DMS79 treated with DMSO at 0.1 percent for 48 hours (cell line): ENCODE measurements at places on chromosomes 7 and 10.

DNA sequence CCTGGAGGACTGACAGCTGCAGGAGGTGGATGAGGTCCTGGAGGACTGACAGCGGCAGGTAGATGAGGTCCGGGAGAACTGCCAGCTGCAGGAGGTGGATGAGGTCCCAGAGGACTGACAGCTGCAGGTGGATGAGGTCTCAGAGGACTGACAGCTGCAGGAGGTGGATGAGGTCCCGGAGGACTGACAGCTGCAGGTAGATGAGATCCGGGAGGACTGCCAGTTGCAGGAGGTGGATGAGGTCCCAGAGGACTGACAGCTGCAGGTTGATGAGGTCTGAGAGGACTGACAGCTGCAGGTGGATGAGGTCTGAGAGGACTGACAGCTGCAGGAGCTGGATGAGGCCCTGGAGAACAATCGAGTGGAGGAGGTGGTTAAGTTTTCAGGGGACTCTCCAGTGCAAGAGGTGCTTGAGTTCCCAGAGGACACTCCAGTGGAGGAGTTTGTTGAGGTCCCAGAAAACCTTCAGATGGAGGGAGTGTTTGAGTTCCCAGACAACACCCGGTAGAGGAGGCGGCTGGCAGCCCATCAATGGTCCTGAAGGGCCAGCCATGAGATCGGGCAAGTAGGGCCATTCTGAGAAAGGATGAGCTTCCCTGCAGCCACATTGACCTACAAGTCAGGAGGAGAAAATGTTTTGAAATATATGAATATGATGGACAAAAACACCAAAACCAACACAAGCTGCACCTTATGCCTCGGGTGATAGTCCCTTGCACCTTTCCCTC lies 4.7 kb upstream of the EIF5AL1 start:
- peak; percentile 15 for DNase-seq

DNA sequence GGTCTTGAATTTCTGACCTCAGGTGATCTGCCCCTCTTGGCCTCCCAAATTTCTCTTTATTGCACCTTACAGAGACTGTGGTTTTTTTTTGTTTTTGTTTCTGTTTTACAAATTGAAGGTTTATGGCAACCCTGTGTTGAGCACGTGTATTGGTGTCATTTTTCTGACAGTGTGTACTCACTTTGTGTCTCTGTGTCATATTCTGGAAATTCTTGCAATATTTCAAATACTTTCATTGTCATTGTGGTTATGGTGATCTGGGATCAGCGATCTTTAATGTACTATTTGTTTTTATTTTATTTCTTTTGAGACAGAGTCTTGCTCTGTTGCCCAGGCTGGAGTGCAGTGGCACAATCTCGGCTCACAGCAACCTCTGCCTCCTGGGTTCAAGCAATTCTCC lies 89.8 kb downstream of the PRTFDC1 start:
- no peak for DNase-seq

GRCh38 chr10:79280956-79281355 lies 66.3 kb upstream of the PPIF start:
- DNase-seq, result no peak

DNA sequence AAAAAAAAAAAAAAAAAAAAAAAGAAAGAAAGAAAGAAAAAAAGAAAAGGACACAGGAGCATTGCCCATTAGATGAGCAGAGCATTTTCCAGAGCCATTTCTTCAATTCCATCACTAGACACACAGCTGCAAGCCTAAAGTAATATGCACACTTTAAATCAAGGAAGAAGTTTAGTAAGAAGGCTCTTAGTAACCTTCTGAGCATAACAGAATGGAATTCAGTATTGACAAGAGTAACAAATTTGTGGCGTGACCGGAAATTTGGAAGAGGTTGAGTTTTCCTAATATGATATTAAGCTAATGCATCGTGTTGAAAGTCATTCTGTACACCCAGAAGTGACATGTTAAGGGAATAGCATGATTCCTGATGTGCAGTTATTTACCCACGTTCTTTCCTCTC lies 35.3 kb downstream of the SMURF1 start:
- DNase-seq, result no peak

GRCh38 chr7:136997735-136998134 lies 129.3 kb downstream of the CHRM2 start:
- no peak for DNase-seq

DNA sequence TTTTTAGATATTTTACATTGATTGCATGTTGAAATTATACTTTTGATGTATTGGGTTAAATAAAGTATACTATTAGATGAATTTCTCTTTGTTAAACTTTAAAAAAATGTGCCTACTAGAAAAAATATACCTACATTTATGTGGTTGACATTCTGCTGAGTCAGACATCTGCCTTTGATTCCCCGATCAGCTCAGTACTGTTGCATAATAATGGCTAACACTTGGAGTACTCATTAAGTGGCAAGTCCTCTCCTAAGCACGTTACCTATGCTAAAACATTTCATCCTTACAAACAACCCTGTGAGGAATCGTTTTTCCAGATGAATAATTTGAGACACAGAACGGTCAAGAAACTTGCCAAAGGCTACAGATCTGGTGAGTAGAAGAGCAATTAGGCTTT lies 14.0 kb upstream of the SEM1 start:
- peak; percentile 9 for DNase-seq

DNA sequence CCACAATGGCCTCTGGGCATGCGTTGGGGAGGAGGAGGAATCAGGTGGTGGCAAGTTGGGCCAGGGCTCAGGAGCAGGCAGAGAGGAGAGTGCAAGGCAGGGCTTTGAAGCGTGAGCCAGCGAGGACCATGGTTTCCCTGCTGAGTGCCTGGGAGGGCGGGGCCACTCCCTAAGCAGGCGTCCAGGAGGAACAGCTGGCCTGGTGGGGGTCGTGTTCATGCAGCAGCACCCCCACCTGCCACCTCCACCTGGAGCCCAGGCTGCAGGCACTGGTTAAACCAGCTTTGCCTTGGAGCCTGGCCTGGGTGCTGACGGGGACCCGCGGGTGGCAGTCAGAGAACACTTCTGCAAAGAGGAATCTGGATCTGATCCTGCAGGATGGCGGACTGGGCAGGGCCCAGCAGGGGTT lies 24.2 kb upstream of the AQP1 start:
- peak; percentile 57 for DNase-seq

GRCh38 chr10:123361832-123362231 lies 207.6 kb downstream of the BUB3 start:
- no peak for DNase-seq

DNA sequence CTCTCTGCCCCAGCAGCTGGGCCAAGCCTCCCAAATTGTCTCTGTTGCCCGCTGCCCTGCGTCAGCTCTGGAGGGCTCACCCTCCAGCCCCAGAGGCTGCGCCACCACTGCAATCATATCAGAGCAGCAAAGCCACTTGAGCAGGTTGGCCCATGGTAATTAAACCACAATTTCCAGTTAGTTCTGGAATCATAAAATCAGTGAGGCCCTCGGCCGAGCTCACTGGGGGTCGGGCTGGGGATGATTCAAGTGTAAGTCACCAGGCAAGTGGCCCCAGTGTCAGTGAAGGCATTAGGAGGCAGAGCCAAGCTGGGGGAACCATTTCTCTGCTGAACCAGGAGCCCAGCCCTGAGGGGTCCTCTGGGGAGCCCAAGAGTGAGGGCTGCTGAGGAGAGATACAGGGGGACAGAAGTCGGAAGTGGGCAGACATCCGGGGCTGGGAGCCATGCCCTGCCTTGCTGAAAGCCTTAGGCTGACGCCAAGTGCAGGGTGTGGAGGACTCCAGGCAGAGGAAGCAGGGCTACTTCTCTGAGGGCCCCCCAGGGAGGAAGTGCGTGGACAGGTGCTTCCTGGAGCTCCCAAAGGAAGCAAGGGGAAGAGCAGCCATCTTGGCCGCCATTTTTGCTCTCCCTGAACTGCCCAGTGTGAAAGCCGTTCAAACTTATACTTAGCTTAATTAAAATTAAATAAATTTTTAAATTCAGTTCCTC lies 29.5 kb upstream of the SLC29A3 start:
- DNase-seq, result no peak

DNA sequence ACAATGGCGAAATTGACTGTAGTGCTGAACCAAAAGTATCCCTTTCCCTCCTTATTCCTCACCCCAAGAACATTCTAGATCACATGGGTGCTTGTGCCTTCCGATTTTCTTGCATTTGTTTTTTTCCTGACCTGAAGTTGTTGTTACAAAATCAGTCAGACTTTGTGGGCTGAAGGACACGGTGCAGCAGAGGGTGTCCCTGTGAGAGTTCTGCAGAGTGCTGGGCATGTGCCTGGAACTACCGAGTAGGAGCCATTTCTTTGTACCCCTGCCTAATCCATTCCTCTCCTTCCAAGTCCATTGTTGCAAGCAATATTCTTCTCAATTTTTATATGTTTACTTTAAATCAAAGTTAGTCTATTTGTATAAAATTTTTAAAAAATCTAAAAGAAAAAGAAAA lies 35.3 kb upstream of the GJD4 start:
- no peak for DNase-seq

GRCh38 chr7:104487642-104488041 lies 159.2 kb downstream of the LHFPL3 start:
- DNase-seq, result no peak

GRCh38 chr10:114024876-114025610 lies 18.6 kb upstream of the ADRB1 start:
- DNase-seq, result no peak

DNA sequence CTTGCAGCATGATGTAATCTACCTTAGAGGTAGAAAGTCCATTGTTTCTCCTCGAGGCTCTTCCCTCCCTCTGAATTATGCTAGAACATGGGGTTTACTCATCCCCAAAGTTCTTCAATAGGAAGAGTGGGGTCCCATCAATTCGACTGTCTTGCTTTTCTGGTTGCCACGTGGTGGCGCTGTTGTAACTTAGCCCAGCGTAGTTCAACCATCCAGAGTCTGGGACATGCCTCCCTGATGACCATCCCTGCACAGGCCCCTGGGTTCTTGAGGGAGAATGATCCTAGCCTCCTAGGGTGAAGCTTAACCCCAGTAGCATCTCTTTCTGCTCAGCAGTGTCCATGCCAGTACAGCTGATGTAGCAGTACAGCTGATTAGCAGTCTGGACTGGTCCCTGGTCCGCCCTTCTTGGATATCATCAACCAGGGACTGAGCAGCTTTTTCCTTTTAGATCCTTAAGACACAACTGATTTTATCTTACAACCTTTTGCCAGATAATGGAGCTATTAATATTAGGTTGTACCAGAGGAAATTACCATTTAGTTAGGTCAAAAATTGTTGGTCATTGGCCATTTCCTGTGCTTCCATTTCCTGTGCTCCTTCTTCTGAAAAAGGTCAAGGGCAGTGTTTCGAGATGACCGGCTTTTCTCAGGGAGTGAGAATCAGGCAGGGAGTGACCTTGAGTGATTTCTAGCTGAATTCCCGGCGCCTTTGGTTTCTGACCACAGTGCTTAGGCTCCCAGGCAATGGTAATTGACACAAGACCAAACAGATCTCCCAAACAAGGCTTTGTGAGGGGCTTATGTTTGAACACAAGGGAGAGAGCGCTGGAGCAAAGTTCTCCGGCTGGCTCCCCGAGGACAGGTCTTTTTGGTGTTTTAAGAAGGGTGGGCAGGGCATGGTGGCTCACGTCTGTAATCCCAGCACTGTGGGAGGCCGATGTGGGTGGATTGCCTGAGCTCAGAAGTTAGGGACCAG lies 65.4 kb downstream of the TACC2 start:
- no peak for DNase-seq

DNA sequence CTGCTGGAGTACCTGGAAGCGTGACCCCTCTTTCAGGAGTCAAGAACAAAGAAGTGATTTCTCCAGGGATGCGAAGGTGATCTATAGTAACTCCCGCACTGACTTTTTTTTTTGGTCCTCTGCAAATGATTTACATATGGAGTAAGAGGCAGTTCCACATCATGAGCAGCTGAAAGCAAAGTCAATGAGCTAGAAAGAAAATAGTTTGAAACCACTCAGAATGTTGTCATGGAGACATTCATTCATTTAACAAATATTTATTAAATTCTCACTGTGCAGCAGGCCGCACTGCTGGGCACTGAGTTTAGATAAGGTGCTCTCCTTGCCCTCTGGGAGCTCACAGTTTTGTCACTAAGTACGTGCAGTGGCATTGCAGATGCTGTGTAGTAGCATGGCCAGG lies 206.7 kb downstream of the CAMK1D start:
- peak; percentile 88 for DNase-seq

DNA sequence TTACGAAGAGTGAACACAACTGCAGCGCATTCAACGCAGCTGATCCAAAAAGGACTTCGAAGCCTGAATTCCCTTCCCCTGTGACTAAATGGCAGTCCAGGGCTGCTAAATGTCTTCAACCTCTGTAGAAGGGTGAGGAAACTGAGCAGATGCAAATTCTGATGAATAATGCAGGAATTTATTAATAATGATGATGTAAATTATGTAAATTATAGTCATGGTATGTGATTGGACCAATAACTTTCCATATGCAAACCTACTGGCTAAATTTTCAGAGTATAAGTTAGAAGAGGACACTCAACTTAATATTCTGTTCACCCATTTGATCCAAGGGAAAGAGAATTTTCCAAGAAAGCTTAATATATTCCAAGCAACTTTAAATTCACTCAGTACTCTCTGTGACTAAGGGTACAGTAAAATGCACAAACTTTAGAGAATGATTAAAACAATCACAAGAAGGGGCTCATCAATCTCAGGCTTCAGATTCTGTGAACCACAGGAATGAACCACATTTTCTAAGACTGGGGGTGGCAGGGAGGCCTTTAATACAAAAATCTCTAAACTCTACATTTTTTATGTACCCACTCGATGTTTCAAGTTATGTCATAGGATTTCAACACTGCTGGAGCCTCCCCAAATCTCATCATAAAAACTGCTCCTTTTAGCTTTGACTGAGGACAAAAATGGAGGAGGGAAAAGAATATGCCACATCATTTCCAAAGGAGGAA lies 3.5 kb downstream of the FGFR2 start:
- no peak for DNase-seq
